GM20000 (cell line): ENCODE measurements at places on chromosomes 6 and 20.

DNA sequence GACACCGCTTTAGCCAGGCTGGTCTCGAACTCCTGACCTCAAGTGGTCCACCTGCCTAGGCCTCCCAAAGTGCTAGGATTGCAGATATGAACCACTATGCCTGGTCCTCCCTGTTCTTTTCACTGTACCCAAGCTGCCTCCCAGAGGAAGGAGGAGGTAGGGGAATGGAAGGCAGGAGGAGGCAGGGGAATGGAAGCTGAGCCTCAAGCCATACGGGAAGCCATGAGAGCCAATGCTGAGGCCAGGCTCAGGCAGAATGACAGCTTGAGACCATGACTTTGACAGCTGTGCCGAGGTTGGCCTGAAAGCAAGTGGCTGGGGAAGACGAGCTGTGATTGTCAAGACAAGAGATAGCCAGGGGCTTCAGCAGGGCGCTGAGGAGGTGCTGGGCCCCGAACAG is 13.6 kb upstream of the ZNF335 start:
- DNase-seq, result no peak

GRCh38 chr6:124967444-124967843 is 5.2 kb downstream of the RNF217 start:
- no peak for DNase-seq

GRCh38 chr6:150452428-150453243 is 83.8 kb downstream of the IYD start:
- no peak for DNase-seq

DNA sequence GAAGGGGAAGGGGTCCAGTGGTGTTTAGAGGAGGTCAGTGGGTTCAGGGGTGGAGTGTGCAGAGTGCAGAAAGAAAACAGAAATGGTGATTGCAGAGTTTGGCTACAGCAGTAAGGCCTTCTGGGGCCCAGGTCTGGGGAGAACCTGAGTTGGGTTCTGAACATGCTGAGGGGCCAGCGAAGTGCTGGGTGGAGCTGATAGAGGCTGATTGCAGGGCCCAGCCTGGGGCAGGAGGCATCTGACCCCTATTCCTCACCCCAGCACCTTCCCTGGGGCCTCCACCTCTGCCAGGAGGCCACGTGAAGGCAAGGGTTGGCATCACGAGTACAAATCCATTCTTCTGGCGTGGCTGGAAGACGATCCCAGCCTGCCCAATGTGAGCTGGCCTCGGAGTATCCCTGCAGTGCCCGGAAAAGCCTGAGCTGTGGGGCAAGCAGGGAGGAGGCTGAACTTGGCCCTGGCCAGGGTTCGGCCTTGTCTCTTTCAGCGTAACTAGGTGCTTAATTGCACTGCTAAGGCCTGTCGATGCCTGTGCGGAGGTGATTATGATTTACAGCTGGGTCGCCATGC is 35.3 kb downstream of the VSTM2L start:
- no peak for DNase-seq

DNA sequence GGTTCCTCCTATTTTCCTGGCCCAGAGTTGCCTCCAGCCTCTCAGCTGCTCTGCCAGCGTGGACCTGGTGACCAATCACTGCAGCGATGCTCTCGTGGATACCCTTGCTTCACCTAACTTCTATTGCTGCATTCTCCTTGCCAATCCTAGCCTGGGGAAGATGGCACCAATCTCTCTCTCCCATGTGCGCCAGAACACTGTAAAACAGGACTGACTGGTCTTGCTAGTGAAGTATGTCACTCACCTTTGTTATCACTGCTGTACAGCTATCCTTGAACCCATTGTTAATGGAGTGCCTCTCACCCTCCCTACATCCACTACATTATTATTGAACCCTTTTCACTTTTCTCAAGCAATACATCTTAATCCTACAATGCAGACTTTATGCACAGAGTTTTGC is 80.1 kb downstream of the LYRM4 start:
- no peak for DNase-seq

DNA sequence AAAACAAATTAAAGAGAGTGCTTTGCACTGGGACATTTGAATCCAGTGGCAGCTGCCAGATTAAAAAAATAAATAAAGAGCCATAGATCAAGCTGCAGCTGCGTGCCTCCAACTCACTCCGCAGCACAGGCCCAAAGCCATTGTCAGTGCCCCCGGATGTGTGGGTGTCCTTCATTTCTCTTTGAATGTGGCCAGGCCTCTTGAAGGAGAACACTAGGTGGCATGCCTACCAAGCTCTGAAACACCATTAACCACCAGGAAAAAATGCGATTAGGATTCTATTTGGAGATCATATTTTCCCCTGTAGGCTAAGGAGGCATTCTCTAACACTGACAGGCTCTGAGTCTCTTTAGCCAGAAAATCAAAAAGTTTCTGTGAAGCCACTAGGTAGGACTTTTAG is 549.8 kb downstream of the PRKN start:
- DNase-seq, result no peak

GRCh38 chr6:170099387-170099786 is 191.5 kb downstream of the DLL1 start:
- DNase-seq, result no peak

DNA sequence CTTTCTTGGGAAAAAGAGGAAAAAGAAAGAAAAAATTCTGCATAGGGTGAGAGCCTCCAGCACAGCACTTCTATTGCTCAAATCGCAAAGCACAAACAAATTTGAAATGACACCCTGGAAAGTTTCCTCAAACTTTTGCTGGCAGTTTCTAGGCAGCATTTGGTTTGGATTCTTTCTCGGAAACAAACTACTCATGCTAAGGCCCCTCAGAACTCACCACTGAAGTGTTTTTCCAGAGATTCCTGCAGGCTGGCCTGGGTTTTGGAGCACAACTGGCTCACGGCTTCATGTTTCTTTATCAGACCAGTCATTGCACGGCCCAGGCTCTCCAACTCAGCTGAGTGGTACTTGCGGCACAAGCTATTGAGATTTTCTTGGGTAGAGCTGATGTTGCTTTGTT is 237.8 kb downstream of the SYNE1 start:
- DNase-seq, result no peak

DNA sequence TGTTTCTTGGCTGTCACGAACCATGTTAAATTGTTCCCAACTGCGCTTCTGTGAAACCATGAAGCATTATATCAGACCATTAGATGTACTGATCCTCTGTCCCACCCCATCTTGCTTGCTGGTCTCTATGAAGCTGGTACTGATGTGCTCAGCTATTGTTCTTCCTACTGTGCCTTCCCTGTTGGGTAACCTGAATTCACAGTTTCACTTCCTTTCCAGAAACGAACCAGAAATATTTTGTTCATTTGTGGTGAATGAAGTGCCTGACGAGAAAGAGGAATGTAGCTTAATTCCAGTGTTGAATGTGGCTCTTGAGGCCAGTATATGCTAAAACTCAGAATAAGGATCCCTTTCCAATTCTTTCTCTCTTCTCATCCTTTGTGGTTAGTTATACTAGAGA is 58.1 kb upstream of the SNAP91 start:
- no peak for DNase-seq

- no peak for DNase-seq
Observed at GRCh38 chr20:24718696-24719095, 230.4 kb upstream of the CST7 start.

- no peak for DNase-seq
Observed at GRCh38 chr20:46600286-46600752, 49.9 kb upstream of the OCSTAMP start.

DNA sequence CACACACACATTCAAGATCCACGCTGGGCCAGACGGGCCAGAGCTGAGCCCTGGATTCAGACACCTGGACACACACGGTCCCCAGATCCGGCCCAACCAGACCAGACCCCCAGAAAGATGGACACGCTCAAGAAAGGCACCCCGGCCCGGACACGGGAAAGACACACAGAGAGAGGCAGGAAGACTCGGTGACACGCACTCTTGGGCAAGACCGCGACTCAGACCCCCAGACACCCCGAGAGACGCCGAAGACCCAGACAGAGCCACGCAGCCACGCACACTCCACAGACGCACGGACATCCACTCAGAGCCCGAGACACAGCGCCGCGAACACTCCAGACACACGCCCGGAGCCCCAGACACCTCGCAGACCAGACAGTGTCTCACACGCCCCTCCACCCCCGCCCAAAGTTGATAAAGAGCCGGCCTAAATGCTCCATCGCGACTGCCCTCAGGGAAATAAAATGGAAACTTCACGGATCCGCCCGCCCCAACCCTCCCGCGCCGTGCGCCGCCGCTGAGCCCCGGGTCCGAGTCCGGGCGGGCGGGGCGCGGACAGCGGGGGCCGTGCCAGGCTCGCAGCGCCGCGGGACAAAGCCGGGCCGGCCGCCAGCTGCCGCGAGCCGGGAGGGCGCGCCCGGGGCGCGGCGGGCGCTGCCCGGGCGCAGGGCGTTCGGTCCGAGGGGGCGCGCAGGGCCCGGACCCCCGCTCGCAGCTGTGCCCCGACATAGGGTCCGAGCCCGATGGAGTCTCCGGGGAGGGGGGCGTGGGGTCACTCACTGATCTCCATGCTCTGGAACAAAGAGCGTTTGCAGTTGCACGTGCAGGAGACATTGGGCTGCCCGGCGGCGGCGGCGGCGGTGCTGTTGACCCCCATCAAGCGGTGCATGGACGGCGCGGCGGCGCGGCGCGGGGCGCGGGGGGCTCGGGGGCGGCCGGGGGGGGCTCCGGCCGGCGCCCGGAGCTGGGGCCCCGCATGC is 831 bp downstream of the PMEPA1 start:
- DNase-seq, result no peak

GRCh38 chr6:13703496-13703895 is 8.1 kb downstream of the RANBP9 start:
- no peak for DNase-seq

DNA sequence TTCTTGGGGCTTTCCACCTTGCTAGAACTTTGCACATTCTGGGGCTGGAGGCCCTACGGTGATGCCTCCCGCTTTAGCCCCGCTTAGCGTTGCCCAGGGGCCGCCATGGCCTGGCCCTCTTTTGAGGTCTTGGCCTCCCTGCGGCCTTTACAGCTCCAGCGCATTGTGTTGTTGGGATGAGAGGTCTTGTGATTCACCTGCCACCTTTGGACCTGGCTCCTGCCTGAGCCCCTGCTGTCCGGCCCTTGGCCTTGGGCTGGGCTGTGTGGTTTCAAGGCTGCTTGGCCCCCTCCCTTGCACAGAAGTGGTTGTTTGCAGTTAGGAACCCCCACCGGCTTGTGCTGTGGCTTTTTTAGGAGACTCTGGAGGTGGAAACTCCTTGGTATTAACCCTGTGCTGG is 61.0 kb upstream of the CDH4 start:
- no peak for DNase-seq

- no peak for DNase-seq
Observed at GRCh38 chr20:7516621-7517111, 423.6 kb downstream of the HAO1 start.

GRCh38 chr6:17393892-17394631 is 667 bp downstream of the CAP2 start:
- no peak for DNase-seq

- DNase-seq, result peak; percentile 25
Observed at GRCh38 chr6:57267586-57268293, 45.6 kb upstream of the RAB23 start.

DNA sequence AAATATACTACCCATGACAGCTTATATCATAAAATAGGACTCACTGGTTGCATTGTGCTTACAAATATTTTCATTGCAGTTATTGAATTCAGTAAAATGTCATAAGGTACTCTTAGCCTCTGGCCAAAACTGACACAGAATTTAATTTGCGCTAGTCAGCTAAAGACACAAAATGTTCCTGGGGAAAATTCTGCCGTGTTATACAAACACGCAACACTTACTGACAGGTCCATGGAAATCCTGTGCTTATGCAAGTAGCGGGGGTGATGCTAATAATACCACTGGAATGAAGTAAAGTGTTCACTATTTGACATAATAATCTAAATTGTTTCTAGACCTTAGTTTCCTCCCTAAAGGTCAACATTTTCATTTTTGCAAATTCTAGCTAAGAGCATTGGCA is 354.4 kb upstream of the RSPO3 start:
- no peak for DNase-seq

DNA sequence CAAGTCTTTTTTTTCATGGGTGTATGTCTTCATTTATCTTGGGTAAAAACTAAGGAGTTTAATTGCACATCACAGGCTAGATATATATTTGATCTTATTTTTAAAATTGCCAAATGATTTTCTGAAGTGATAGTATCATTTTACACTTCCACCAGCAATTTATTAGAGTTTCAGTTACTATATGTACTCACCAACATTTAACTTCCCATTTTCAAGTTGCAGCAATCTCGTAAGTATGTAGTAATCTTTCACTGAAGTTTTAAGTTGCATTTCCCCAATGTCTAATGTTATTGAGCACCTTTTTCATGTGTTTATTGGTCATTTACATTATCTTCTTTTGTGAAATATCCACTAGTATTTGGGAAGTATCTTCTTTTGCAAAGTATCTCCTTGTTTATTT is 277.4 kb upstream of the CNR1 start:
- no peak for DNase-seq
